Kidney (tissue), 22 donors: ENCODE measurements at places on chromosomes 3 and 15. TPM values are rescaled to one million over a fixed set of nuclear protein-coding genes. Genes with fewer than 3 reads are reported as not detected.

The DNASE1L3 gene
- polyA plus RNA-seq = 27.5 TPM

The SGO1 gene
- polyA plus RNA-seq = 0.37 TPM

The PRSS50 gene
- 0.19 TPM for polyA plus RNA-seq

- DNase-seq = no peak
Observed at GRCh38 chr3:138097192-138098172, 17.9 kb downstream of the DZIP1L start.

DNA sequence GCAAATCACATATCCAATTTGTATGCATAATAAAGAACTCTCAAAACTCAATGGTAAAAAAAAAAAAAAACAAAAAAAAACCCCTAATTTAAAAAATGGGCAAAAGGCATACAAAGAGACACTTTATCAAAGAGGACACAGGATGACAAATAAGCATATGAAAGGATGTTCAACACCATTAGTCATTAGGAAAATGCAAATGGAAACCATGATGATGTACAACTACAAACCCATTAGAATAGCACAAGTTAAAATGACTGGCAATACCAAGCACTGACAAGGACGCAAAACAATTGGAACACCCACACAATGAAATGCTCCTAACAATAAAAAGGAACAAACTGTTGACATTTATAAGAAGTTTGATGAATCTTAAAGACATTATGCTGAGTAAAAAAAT is 63.4 kb upstream of the ADAMTS17 start:
- DNase-seq = no peak

DNA sequence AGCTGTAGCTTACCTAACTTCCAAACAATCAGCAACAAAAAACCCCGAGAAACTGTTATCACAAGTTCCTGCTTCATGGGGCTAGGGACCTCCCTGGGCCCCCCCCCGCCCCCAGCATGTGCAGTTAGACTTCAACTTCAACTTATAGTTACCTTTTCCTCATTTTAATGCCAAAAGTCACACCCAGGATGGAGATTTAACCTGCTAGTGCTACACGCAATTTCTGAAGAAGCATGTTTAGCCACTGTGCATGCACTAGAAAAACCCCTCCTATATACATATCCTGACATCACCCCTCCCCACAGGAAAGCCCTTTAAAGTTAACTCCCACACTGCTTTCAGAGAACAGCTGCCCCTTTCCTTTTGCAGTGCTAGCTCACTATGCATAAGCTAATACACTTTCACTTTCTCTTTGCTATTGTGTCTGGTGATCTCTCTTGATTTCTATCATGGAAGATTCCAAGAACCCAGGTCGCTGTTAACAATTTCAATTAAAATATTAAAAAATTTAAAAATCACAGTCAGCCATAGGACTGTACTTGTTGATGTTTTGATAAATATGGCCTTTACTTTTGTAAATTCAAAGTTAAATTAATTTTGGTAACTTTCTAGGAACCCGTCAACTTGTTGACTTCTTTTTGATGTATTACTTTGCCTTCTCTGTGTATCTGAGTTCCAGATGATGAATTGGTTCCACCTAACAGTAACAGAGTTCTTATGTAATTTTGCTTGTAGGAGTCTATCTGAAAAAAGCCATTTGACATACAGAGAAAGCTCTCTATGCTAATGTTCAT is 75.2 kb upstream of the ACAD9 start:
- peak; percentile 48 for DNase-seq

- no peak for DNase-seq
Observed at GRCh38 chr3:48013288-48013980, 2.8 kb downstream of the MAP4 start.

GRCh38 chr15:39580485-39581241 is at the start of gene THBS1:
Gene THBS1, plus strand, starts transcription at chr15:39581079. Its CDS starts 779 bp downstream, at chr15:39581858.
- peak; percentile 92 for DNase-seq

GRCh38 chr3:17505856-17506255 is 236.6 kb downstream of the TBC1D5 start:
- no peak for DNase-seq
